ENCODE measurements at places on chromosomes 1 and 21.

GRCh38 chr1:94463056-94463764 lies 45.0 kb downstream of the ABCD3 start:
- no peak for DNase-seq

GRCh38 chr1:244340396-244340795 lies 111.3 kb downstream of the ADSS2 start:
- peak; percentile 46 for DNase-seq

DNA sequence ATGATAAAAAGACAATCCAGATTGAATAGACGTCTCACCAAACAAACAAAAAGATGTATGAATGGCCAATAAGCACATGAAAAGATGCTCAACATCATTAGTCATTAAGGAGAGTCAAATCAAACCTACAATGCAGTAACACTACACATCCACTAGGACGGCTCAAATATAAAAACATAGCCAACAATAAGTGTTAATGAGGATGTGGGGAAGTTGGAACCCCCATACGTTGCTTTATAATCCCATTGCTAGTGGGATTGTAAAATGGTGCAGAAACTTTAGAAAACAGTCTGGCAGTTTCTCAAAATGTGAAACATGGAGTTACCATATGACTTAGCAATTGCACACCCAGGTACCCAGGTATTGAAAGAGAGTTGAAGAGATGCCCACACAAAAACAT lies 14.7 kb upstream of the IL24 start:
- DNase-seq = no peak

DNA sequence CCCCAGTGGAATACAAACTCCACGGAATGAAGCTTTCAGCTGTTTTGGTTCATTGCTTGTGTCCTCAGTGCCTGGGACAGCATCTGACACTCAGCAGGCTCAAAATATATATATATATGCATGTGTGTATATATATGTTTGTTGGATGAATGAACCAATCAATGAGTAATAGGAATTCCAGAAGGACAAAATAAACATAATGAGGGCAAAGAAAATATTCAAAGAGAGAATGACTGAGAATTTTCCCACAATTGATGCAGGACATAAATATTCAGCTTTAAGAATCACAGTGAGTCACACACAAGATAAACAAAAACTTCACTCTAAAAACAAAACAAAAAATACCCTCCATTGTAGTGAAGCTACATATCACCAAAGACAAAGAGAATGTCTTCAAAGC lies 64.0 kb downstream of the CHD5 start:
- no peak for DNase-seq

- DNase-seq = peak; percentile 33
Observed at GRCh38 chr1:58881471-58881994, 97.7 kb upstream of the JUN start.

- no peak for DNase-seq
Observed at GRCh38 chr1:33429332-33429731, 1.6 kb downstream of the PHC2 start.

GRCh38 chr1:231636157-231636556 lies 9.6 kb downstream of the DISC1 start:
- no peak for DNase-seq

GRCh38 chr1:68675336-68675735 lies 178.5 kb upstream of the DEPDC1 start:
- DNase-seq = no peak

GRCh38 chr1:20139776-20140612 lies 871 bp downstream of the PLA2G2F start:
- DNase-seq = no peak

DNA sequence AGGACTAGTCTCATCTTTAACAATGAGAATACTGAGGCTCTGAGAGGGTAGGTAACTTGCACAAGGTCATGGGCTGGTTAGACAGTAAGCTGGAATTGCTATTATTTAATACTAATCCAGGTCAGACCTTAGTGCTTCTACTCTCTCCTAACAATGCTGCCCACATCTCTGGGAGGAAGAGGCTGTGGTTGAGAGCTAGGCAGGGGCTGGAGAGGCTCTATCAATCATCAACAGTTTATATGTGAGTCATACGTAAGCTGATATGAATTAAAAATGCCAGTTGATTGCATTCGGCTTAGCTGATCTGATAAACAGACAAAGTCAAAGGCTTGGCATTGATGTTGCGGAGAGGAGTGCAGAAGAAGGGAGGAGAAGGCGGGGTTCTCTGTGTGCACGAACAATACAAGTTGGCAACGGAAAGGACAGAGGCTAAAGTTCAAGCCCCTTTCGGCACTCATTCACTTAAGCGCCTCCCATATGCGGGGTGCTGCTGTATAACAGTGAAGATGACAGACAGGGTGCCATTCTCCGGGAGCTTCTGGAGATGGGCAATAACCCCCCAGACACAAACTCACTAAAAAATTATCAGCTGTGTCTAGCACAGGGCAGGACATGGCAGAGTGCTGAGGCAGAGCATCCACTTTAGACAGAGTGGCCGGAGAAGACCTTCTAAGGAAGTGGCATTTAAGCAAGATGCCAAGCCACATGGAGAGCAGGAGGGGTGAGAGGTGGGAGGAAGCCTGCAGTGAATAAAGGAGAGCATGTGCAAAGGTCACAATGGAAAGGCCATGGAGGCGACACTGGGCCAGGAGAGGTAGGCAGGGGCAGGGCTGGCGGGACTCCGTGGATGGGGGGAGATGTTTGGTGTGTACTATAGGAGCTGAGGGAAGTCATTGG lies 195.2 kb downstream of the ZSCAN20 start:
- no peak for DNase-seq

DNA sequence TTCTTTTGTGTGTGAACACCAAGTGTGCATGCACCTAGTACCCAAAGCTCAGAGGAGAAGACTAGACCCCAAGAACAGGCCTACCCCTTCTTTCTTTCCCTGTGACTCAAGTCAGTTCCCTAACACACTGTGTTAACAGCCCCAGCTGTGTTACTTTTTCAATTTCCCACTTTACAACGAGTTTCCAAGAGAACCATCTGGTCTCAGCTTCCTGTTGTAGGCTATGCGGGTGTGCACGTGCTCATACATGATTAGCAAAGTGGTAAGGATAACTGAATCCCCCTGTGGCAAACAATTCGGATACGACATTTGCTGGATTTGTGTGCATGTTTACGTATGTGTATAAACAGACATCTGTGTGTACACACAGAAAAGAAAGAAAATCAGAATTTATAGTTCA lies 17.9 kb downstream of the IFNAR2 start:
- no peak for DNase-seq
